ENCODE measurements at places on chromosomes 4 and X.

GRCh38 chr4:138961664-138962063, 53.9 kb upstream of the NOCT start:
- DNase-seq = no peak

DNA sequence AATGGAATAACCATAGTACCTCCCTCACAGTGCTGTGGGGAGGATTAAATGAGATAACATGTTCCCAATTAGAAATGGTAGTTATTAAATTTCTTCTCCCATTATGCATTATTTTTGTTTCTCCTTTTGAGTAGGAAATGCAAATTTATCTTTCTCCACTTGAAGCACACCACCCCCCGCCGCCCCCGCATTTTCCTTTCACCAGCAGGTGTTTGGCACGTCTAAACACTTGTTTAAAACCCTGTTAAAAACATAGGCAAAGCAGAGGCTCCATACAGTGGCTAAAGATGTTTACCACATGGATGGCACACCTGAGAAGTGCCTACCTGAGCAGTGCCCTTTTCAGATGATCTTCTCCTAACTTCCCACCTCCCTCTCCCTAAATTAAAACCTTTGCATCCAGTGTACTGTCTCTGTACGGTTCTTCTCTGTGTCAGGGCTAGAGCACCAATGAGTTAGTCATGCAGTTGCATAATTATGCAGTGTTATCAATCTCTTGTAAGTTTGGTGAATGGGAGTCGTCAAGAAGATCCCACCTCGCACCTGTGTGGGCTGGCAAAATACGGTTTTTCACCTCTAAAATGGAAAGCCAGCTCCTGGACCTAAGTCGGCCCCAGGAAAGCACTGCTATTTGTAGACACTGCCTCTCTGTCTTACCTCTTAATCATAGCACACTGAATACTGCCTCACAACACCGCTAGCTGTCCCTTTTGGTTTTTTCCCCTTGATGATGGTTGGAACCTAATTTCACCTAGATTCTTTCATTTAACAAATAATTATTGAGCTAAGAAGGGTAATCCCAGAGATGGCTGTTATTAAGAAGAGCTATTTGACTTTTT, 122.0 kb downstream of the CT47B1 start:
- no peak for DNase-seq

- DNase-seq = no peak
Measured at GRCh38 chr4:139872274-139872673, 206.7 kb downstream of the MGST2 start.

GRCh38 chr4:72205831-72206230, 174.0 kb downstream of the NPFFR2 start:
- DNase-seq = no peak

GRCh38 chrX:8242431-8243020, 71.5 kb upstream of the VCX2 start:
- no peak for DNase-seq

DNA sequence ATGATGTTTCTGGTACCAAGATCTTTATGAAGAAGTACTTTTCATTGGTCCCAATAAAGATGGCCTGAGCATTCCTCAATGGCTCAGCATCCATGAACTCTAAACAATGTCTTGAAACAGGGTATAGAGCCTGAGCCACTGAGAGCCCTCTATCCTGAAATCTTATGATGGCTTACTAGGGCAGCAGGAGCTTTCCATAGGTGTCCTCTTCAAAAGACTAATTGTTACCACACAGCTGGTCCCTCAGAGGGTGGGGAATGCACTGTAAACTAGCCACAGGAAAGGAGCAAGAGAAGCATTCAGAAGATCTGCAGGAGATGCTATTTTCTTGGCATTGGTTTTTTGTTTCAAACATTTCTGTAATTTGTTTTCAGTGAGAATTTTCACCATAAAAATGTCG, 5.6 kb upstream of the BANK1 start:
- DNase-seq = no peak

DNA sequence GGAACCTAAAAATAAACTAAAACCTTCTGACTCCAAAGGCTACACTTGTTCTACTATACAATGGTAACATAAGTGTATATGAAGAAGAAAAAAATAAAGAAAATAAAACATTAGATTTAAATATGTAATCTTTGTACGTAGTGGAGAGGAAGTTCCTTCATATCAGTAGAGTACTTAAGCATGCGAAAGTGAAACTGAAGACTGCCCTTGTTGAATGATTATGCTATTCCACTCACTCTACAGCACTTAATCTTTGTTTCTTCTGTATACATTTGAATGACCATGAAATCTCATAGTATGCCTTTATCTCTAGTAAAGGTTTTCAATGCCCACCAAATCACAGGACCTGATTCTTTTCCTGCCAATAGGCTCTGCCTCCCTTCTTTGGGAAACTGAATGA, 78.9 kb downstream of the NDST3 start:
- no peak for DNase-seq

GRCh38 chrX:149498767-149499166, 6.3 kb downstream of the IDS start:
- DNase-seq = no peak

DNA sequence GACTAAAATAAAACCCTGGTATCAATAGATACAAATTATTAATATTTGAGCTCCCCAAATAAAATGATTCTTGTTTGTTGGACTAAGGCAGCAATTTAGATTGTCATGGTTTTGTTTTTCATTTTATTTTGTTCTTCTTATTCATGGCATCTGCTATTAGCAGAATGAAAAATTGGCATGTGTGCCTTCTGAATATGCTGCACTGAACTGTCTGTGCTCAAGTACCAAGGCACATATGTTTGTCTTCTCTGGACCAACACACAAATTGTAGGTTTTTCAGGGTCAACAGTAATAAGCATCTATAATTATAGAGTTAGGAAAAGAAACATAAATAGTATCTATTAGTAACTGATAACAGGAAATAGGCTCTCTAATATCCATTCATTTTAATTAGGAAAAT, 121.1 kb downstream of the BANK1 start:
- DNase-seq = no peak

DNA sequence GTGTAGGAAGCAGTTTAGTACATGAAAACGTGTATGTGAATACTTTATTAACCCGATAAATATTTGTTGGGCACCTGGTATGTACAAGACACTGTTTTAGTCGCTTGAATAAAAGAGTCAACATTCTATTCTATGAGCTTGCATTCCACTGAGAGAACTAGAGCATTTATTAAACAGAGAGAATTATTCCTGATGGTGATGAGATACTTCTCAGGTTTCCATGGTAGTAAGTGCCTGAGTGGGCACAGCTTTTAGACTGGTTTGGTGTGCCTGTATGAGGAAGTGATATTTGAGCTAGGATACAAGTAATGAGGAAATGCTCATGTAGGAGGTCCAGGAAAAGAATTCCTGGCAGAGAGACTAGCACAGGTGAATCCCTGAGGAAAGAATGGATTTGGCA, 94.2 kb downstream of the ATP10D start:
- DNase-seq = no peak

- no peak for DNase-seq
Measured at GRCh38 chrX:1743663-1744062, 128.8 kb downstream of the ASMT start.

DNA sequence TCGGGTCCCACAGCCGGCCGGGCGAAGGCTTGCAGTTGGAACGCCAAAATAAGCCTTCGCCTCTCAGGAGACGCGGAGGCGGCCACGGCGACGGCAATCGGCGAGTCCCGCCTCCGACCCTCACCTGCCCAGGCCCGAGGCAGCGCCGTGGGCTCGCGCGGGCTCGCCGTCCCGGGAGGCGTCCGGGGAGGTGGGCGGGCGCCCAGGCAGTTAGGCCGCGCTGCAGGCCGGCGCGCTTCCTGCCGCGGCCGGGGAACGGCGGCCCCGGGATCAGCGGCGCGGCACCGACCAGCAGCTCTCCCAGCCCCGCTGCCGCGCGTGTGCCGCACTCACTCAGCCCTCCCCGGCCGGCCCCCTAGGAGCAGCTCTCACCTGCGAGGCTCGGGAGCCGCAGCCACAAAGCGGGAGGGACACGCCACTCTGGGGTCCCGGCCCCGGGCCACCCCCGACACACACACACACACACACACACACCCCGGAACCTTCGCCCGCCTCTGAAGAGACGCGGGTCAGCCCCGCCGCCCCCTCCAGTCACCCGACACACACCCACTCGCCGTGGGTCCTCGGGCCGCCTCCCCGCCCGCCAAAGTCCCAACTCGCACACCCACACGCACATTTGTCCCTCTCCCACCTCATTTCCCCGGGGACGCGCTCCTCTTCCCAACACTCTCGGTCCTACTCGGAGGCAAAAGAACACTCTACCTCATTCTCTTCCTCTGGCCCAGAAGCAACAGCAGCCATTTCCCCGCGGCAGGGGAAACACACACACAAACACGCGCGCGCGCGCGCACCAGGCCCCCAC, at the start of gene CNOT6L:
CNOT6L (minus strand) TSS at position 767 of the 802 bp plus-strand sequence; CDS start at position 707, 60 bp downstream.
- DNase-seq = no peak

- no peak for DNase-seq
Measured at GRCh38 chrX:133265331-133265730, 47.2 kb upstream of the TFDP3 start.

DNA sequence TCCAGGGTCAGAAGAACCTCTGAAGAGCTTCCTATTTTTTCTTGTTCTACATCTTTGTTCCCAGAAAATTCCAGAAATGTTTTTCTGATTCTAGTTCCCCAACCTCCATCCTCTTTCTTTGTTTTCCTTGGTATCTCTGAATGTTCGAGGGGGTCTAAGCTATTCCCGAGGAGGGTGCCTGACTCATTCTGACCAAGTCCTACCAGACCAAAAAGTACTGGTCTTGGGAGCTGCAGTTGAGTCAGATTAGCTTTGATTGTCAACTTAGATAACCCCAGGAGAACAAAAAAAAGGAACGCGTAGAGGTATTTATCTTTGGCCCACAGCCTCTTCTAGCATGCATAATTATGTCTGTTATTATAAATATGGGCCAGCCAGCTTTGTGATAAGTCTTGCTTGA, 12.1 kb upstream of the TENM3 start:
- no peak for DNase-seq

DNA sequence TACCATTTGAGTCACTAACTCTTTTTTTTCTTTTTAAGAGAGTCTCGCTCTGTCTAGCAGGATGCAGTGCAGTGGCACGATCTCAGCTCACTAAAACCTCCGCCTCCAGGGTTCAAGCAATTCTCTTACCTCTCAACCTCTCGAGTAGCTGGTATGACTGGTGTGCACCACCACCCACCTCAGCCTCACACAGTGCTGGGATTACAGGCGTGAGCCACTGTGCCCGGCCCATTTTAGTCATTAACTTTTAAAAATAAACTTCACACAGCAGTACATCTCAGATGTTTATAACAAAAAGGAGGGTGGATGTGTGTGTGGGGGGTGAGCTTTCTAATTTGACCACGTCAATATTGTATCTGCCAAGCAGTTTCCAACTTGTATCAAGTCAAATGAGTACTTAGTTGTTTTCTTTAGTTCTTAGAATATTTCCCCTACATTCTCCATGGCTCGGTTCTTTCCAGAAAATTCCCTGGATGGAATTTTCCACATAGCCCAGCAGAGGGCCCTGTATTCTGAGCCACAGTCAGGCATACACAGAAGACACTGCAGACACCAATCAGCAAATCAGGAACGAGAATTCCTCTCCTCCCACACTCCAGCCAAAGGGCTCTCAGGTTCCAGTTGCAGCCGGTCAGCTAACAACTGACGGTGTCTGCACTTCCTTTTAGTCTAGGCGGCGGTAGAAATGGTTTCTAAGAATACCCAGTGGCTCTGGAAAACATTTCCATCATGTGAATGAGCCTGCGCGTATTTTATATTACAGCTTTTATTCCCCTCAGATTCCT, 20.1 kb upstream of the ARAF start:
- peak; percentile 76 for DNase-seq

Data from SHP77 treated with DMSO at 0.1 percent for 48 hours (cell line).